Panc1 (cell line): ENCODE measurements at places on chromosomes 5 and 9. TPM values are rescaled to one million over a fixed set of nuclear protein-coding genes. Genes with fewer than 3 reads are reported as not detected.

DNA sequence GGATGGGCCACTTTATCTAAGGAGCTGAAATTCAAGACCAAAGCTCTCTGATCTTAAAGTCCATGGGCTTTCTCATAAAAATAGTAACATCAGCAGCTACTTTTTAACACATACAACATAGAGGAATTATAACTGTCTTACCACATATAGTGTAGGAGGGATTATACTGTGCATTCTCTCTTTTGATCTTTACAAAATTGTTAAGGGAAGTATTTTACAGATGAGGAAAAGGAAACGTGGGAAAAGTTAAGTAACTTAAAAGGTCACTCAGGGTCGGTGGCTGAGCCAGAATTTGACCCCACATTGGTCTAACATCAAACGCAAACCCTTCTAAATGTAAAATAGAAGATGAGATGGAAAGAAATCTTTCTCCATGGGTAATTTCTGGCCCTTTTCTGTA, 38.4 kb downstream of the ZNF608 start:
- DNase-seq = no peak
- H3K36me3 ChIP-seq = no peaks in the 10 kb centered on the region
- peak overlapping the region; percentile 86 for H3K27ac ChIP-seq
- H3K27me3 ChIP-seq = no peaks in the 10 kb centered on the region

DNA sequence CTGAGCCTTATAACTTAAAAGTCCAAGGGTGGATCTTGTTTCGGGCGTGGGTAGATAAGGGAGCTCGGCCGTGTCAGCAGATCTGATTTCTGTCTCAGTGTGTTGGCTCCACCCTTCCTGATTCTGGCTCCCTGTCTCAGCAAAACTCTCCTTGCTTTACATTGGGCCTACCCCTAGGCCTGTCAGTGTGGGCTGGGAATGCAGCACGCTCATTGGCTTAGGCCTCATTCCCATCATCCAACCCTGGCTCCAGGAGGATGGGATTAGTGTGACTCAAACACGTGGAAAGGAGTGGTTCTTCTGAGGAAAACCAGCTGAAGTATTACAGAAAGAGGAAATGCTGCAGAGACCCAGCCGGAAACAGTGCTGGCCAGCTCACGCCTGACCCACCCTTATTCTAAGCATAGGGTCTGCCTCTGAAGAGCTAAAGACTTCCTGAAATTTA, 59.9 kb downstream of the ZFAND5 start:
- H3K4me3 ChIP-seq = no peak overlapping the region
- no peak for DNase-seq
- 0 out of 2 replicates have a peak, but pooled peaks cover 3% of the 10 kb centered on the region for H3K4me1 ChIP-seq
- no peaks in the 10 kb centered on the region for H3K27me3 ChIP-seq
- H3K36me3 ChIP-seq = no peaks in the 10 kb centered on the region

DNA sequence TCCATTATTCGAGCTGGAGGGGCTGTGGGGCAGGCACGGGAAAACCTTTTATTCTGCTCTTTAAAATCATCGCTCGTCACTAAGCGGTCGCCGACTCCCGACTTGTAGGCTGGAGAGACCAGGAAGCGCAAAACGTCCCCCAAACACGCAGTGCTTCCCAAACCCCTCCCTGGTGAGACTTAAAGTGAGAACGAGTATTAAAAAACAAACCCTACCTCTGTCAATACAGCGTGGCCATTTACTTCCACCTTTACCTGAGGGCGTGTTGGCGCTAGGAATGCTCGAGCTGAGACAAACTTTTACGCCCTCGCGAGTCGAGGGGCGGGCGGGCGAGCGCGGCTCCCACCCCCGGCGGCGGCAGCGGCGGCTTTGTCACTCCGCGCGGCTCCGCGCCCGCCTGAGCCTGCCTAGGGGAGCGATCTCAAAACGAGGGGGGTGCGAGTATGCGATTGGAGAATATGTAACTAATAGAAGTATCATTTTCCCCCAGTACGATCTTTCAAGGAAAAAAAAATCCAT, at the start of gene NR2F1-AS1:
Gene NR2F1-AS1, minus strand, starts transcription at position 293 of the 519 bp plus-strand sequence.
- H3K4me1 ChIP-seq = peaks cover 27% of the 10 kb centered on the region
- DNase-seq = no peak
- H3K4me3 ChIP-seq = peak within 1 kb of the TSS; percentile 68
- H3K36me3 ChIP-seq = peaks cover 2% of the 10 kb centered on the region; the same call in 1 of the 2 replicates
- H3K27ac ChIP-seq = peak within 1 kb of the TSS; percentile 94
- no peaks in the 10 kb centered on the region for H3K27me3 ChIP-seq

Gene FSD1L
- total RNA-seq = 5.1 TPM

Gene HTR1A
- total RNA-seq = not detected
